GM06990 (cell line): ENCODE measurements at places on chromosomes 2 and 18.
A peak's percentile ranks its signal among the peaks of the same experiment; 100 is the strongest.

DNA sequence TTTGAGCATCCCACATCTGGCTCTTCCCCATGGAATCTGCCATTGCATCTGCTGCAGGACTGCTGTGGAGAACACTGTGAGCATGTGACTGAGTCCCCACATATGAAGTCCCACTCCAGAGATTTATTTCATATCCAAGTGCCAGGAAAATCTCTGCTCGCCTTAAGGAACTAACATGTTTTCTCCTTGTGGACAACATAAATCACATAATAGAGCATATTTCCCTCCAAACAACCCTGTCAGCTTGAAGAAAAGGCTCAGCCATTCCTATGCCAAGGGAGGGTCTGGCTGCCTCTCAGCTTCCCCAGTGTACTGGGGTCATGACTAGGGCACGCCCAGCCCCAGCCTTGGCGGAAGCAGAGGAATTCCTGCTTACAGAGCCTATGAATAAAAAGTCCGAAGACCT lies 193.7 kb downstream of the DNER start:
- DNase-seq, result no peak

DNA sequence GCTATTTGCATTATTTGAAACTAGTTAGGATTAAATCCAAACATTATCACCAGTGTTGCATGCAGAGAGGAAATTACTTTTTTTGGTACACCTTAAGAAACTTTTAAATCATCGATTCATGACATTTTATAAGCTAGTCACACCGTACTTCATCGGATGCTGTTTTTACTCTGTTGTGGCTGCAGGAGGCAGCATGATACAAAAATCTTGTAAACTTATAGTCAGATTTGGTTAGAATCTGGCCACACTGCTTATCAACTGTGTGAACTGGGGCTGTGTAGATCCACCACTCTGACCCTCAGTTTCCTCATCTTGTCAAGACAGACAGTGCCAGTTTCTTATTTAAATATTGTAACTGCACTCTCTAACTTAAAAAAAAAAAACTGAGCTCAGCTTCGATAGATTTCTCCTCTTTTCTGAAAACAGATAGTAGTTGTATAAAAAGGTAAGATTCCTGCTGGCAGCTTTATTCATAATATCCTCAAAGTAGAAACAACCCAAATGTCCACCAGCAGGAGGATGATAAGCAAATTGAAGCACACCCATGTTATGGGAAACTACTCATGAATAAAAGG lies 77.8 kb downstream of the RAPGEF4 start:
- DNase-seq, result no peak

- peak; percentile 67 for DNase-seq
Observed at GRCh38 chr2:222423632-222424275, 589 bp upstream of the SGPP2 start.

DNA sequence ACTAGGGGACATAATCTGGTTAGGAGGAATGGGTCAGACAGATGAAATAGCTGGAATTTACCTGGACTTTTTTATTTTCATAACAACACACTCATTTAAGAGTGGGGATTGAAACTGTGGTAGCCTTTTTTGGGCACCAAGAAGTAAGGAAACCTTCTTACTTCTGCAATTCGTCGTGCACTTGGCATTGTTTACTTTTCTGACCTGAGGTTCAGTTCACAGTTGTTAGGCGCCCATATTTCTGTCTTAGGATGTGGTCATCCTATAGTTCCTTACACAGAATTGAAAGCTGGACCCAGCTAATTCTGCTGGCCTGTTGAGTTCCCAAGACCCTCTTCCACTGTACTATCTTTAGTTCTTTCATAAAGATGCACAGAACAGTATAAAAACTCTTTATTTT lies 72.9 kb downstream of the TMX3 start:
- no peak for DNase-seq

DNA sequence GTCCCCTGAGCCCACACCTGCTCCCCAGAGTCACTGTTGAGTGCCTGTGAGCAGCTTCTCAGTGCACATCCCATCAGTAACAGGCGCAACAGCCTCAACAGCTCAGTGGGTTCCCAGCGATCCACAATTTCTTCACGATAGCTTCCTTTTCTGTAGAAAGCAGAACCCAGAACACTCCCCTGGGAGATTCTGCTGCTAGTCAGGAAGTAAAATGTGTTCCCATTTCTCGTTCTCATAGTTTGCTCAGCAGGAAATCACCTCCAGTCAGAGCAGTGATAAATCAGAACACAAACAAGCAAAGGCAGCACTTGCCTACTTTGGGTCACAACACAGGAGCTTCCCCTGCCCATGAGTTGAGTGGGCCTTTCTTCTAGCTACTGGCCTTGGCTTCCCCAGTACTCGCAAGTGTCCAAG lies 48.9 kb upstream of the ATG16L1 start:
- DNase-seq, result no peak

DNA sequence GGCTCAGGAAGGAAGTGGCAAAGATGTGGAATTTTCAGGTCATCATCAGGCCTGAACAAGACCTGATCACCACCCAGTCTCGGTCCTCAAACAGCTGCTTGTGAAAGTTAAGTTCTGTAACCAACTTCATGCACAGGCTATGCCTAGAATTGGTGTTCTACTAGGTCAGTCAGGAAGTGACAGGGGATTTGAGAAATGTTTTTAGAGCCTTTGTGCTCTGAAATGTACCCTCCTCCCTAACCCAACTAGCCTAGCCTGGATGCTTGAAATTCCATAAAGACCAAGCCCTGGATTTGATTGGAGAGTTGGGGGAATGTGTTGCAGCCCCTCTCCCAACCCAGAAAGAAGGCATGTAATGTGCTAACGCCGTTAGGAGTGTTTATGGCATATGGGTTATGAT lies 63.3 kb downstream of the TGOLN2 start:
- DNase-seq, result no peak

- no peak for DNase-seq
Observed at GRCh38 chr2:109699646-109700045, 85.5 kb downstream of the SOWAHC start.

GRCh38 chr2:236210536-236210935 lies 42.4 kb upstream of the GBX2 start:
- no peak for DNase-seq

DNA sequence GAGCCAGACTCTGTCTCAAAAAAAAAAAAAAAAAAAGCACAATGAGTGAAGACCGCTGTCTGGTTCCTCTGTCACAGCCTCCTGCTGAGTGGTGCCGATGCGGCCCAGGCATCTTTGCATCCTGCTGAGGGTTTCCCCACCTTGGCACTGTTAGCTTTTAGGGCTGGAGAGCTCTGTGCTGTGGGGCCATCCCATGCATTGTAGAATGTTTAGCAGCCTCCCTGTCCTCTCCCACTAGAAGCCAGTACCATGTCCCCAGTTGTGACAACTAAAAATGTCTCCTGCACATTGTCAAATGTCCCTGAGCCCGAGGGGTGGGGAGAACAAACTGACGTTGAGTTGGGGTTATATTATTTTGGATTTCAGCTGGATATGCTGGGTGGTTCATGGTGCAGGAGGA lies 7.9 kb upstream of the COLEC11 start:
- DNase-seq, result no peak

DNA sequence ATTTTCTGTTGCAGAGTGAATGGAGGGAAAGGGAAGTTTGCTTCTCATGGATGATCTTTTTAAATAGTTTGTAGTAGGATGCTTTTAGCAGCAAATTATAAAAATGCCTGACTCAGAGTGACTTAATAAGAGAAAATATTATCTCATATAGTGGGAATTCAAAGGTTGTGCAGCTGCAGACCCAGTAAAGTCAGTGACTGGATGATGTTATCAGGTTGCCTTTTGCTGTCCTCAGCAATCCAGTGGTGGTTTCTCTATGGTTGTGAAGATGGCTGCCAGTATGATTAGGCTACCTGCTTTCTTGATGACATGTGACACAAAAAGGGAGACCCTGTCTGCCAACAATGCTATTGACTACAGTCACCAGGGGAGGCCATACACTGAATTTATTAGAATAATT lies 184.8 kb downstream of the DIS3L2 start:
- no peak for DNase-seq

DNA sequence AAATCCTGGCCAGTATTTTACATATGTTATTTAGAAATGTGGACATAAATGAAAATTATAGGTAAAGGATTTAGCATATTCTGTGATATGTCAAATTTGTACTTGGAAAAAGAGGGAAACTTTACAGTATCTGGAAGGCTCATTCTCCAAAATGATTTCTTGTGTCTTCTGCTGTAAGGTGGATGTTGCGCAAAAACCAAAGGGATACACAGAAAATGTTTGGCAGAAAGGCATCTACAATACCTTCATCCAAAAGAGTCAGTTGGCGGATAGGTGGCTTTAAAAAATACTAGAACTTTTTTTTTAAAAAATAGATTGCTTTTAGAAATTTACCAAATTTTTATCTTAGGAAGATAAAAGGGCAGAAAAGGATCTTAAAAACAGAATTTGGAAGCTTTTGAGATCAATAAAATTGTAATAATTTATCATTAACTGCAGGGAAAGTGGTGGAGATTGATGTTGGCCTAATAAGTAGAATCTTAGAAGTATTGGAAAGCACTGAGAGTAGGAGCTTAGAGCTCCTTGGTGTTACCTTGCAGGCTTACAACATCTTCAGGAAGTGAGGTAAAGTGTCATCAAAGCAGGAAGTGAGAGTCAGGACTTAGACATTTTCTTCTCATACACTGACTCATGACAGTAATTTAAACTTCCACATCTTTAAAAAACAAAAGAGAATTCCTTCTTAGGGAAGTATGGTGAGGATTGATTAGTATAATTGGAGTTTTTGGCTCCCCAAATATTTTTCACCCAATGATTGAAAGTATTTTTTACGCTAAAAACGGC lies 2.1 kb downstream of the NABP1 start:
- peak; percentile 39 for DNase-seq
